Ammon's horn (tissue), 1 donor: ENCODE measurements at places on chromosomes 3 and 15.

DNA sequence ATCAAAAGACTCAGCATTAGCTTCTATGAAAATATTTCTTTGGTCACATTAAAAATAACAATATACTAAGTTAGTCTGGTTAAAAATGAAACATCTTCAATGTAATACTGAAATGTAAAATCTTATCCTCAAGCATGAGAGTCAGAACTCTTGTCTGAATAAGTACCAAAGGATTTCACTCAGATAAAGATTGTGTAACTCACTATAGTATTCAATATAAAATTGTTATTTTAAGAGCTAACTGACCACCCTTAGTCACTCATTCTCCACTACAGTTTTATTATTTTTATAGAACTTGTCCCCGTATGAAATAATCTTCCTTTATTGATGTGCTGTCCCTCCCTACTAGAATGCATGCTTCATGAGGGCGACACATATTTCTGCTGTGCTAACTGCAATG lies 426.3 kb downstream of the MECOM start:
- DNase-seq = no peak

DNA sequence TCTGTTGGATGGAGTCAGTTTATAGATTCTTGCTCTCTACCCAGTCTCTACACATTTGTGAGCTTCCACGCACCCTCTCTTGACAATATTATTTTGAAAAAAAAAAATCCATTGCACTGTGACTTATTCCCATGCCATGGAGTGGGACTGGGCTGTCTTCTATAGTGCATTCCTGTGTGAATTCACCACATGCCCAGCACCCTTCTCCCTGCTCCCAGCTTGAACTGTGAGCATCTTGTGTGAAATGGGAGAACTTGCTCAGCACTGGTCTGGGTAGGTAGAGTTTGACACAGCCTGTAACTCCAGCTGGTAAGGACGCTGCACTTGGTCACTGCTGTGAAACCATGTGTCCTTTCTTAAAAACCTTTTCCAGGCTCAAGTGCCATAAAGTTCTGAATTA lies 91.9 kb downstream of the ARNT2 start:
- no peak for DNase-seq

DNA sequence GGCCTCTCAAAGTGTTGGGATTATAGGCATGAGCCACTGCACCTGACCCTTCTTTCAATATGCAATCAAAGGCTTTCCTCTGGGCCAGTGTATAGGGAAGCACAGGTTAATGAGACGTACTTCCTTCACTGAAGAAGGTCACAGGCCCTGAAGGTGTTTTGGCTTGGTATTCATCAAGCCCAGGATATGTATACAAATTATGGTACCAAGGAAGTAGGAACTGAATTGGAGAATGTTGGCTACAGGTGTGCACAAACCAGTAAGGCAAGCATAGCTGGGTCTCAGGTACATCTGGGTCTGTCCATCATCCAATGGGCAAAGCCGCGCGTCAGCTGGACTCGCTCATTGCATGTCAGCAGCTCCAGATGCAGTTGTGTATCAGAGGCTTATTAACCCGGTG lies 237.9 kb downstream of the ADAMTS17 start:
- DNase-seq = no peak

GRCh38 chr3:148854061-148854460 lies 11.0 kb upstream of the CPA3 start:
- no peak for DNase-seq

DNA sequence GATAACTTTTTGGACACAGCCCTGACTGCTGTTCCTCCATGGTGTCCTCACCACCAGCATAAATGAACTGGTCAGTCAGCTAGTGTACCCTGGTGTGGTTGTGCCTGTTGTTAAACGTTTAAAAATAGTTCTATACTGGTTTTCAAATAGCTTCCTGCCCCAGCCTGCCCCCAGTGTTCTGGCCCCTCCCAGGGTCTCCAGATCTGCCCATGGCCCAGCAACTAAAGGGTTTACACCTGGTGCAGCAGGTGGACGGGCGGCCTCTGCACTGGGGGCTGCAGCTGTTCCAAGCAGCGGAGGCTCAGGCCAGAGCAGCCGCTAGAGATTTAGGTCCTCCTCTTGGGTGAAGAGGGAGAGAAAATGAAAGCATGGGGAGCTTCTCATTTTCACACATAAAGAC lies 6.1 kb upstream of the NR2E3 start:
- DNase-seq = no peak

GRCh38 chr3:178010306-178010705 lies 525.9 kb upstream of the KCNMB2 start:
- DNase-seq = no peak

GRCh38 chr3:183394150-183394549 lies 34.3 kb downstream of the MCF2L2 start:
- no peak for DNase-seq

GRCh38 chr3:174430986-174431385 lies 428.1 kb upstream of the NAALADL2 start:
- DNase-seq = no peak

GRCh38 chr3:188037195-188037718 lies 116.7 kb upstream of the LPP start:
- no peak for DNase-seq

GRCh38 chr15:60079210-60079609 lies 75.1 kb downstream of the FOXB1 start:
- no peak for DNase-seq

DNA sequence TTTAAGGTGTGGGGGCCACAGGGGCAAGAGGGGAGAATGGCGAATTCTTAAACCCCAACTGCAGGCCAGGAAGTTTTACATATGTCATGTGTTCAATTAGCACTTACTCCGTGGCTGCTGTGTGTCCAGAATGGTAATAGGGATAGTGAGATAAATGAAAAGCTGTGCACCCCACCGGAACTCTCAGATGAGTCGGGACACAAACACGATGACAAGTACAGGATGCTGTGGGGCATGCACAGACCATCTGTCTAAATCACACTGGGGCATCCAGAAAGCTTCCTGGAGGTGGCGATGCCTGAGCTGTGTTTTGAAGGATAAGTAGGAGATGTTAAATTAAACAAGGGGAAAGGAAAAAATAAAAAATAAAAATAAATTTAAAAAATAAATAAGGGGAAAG lies 18.3 kb upstream of the TMEM158 start:
- no peak for DNase-seq

GRCh38 chr15:48896869-48897814 lies 19.2 kb downstream of the EID1 start:
- peak; percentile 50 for DNase-seq

- DNase-seq = peak; percentile 30
These were observed 38.5 kb upstream of the TFRC start for GRCh38 chr3:196120291-196120951.

DNA sequence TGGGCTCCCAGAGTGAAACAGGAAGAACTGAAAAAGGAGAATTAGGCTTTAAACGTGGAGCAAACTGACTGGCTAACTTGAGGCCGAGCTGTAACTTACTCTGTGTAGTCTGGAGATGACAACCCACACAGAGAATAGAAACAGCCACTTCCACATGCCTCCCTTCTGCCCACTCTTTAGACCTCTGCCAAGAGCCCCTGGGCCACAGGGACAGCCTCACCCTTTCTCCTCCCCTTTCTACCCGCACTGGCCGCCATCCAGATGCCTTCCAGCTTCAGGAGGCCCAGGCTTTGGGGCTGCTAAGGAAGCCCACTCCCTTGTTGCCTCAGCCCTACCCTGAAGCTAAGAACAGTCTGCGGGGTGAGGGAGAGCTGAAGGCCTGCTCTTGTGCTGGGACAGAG lies 6.8 kb downstream of the ARHGAP31 start:
- DNase-seq = peak; percentile 78

DNA sequence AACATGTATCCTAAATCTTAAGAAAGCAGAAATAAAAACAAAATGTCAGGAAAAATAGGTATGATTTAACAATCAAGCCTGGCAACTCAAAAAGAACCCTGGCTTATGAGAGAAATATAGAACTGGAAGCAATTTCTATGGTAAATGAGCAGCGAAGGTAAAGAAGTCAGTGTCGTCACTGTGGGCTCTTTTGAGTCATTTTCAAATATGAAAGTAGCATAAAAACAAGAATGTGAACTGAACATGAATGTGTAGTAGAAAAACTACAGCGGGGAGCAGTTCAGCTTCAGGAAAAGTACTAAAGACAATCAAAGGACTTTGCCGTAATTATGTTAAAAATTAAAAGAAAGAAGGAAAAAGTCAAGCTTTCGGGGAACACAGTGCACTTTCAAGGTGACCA lies 17.5 kb downstream of the LSG1 start:
- no peak for DNase-seq

- DNase-seq = no peak
These were observed 6.2 kb upstream of the CCDC80 start for GRCh38 chr3:112647122-112647521.

DNA sequence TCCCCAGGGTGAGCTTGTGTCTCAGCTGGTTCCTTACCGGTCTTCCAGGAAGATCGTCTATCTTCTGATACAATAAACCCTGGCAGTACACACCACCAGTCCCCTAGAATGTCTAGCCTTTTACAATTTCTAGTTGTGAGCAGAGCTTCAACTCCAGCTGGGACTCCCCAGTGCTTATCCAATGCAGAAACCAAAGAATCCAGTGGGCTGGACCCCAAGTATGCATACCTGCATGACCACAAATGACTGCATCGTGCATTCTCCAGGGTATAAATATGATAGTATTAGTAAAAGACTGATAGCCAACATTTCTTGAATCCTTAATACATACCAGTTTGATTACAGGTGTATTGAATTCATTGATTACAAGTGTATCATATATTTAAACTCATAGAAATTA lies 176.0 kb downstream of the SATB1 start:
- no peak for DNase-seq

DNA sequence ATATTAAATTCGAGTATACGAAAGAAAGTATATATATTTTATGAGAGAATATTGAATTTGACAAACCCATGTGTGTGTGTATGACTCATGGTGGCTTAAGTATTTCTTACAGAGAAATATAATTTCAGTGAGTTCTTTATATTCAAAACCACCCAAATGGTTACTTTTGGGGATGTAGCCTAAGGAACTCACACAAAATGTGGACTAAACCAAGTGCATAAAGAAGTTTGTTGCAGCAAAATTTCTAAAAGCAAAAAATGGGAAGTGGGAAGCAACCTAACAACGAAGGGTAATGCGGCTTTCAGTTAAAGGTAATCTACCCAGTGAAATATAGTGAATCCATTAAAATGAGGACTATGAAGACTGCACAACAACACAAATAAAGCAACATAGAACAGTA lies 277.1 kb downstream of the EDEM1 start:
- DNase-seq = no peak

DNA sequence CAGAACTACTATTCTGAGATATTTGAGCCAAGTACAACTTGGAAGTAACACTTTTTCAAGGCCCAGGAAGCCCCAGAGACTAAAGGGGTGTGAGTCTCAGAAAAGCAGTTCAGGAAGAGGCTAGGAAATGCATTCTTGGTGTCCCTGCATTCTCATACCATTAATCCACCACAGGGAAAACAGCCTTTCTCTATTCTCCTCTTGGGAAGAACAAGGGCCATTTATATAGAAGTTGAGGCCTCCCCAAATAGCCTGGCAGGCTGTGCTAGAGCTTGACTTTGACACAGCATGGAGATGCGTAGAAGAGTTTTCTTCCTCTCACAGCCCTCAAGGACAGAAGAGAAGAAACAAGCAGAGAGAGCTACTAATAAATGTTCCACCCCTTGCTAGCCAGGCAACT lies 5.5 kb upstream of the NR2C2 start:
- no peak for DNase-seq

GRCh38 chr3:149352556-149352955 lies 19.1 kb upstream of the TM4SF18 start:
- peak; percentile 57 for DNase-seq

- no peak for DNase-seq
These were observed 730.7 kb upstream of the ALCAM start for GRCh38 chr3:104635872-104636580.

- DNase-seq = no peak
These were observed 396.7 kb upstream of the RGMA start for GRCh38 chr15:93485438-93486327.

- no peak for DNase-seq
These were observed 101.6 kb upstream of the EPHA6 start for GRCh38 chr3:96712792-96713191.

GRCh38 chr3:49567406-49567805 lies 13.1 kb downstream of the BSN start:
- DNase-seq = no peak

DNA sequence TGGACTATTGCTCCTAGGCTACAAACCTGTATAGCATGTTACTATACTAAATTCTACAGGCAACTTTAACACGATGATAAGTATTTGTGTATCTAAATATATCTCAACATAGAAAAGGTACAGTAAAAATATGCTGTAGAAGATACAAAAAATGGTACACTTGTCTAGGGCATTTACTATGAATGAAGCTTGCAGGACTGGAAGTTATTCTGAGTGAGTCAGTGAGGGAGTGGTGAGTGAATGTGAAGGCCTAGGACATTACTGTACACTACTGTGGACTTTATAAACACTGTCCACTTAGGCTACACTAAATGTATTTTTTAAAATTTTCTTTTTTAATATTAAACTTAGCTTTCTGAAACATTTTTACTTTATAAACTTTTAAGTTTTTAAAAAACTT lies 140.5 kb upstream of the SGO1 start:
- no peak for DNase-seq

GRCh38 chr3:78163379-78163778 lies 1123.5 kb downstream of the ROBO2 start:
- DNase-seq = no peak

GRCh38 chr15:98039596-98039995 lies 79.1 kb downstream of the ARRDC4 start:
- DNase-seq = peak; percentile 8

DNA sequence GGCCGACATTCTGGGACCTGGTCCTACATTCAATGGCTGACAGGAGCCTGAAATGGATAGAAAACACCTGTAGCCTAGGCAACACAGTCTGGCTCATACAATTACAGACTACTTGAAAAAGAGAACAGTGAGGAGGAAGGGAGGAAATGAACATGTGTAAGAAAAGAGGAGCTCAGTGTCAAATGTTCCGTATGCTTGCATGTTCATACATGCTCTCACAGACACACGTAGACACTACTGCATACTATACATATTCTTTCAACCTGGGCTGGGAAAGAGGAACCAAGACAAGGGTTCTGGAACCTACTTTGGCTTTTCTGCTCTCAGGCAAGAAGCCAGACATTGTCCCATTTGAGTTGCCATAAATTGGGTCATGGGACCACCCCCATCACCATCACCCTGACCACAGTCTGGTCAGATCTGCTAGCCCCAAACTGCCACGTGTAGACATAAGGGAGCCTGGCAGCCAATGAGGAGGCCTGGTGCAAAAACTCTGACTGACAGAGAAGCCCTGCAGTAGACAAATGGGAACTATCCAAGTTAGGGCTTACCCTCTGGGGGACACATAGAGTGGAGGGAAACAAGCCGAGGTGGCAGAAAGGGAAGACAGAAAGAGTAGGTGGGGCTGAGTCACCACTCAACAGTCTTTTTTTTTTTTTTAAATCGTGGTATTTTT lies 310.0 kb downstream of the SHQ1 start:
- DNase-seq = no peak

DNA sequence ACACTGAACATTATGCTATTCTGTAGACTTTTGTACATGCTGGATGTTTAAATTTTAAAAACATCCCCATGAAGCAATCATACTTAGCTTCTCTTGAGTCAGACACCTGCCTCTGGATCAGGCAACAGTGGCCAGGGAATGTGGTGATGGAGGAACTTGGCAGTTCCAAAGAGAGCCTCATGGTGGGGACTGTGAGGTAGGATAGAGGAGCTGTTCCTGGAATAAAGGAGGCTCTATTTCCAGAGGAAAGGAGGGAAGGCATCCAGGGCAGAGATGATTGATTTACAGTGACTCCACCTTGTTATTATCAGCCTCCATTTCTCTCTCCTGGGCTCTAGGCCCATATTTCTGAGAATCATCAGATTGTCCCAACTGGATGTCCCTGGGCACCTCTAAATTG lies 35.0 kb upstream of the ABHD17C start:
- DNase-seq = peak; percentile 49

GRCh38 chr3:158337110-158337509 lies 227.2 kb downstream of the RSRC1 start:
- no peak for DNase-seq
